ENCODE measurements at places on chromosomes 2 and 18. TPM values are rescaled to one million over a fixed set of nuclear protein-coding genes. Genes with fewer than 3 reads are reported as not detected.

DNA sequence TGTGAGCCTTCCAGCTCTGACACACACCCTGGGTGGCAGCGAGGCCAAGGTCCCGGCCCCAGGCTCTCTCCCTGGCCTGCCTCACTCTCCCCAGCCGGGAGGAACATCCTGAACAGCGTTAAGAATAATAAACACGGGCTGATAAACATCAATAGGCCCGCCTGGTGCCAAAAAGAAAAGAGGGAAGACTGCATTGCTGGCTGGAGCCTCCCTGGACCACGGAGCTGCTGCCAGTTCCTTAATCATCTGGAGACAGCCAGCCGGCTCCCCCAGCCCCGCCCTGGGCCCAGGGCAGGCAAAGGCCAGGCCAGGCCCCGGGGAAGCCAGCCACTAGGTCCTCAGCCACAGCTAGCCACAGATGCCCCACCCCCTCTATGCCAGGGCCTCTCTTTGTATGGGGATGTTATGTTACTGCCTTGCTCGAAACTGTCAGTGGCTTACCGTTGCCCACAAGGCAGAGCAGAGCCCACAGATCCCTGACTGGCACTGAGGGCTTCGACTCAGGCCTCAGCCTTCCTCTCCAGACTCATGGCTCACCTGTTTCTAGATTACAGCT lies 293.7 kb downstream of the DYSF start:
- H3K27ac ChIP-seq, result peak overlapping the region; percentile 28
- H3K4me3 ChIP-seq, result no peak overlapping the region
- H3K27me3 ChIP-seq, result no peaks in the 10 kb centered on the region
- H3K4me1 ChIP-seq, result peaks cover 78% of the 10 kb centered on the region
- DNase-seq, result peak; percentile 98

DNA sequence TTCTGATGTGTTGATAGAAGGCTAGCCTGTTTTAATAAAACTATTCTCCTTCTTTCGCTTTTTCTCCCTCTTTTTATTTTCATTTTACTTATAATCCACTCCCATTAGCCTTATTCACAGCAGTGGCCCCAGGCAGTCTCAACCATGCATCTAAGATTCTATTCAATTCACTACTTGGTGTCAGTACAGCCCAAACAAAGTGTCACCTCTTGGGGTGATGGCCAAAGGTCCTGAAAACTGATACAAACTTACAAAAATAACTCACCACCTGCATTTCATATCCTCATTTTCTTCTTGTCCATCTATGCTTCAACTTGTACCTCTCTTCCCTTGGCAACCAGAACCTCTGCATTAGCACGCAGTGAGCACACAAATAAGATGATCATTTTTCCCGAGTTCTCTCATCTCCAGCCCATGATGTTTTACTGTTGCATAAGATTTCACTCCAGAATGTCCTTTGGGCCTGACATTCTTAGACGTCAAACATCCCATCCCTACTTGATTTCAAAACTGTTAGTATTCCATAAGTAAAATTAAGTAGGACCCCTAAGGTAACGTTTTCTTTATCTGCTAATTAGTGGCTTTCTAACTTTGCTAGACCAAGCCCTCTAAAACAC lies 559.3 kb upstream of the TNP1 start:
- no peaks in the 10 kb centered on the region for H3K27me3 ChIP-seq
- no peak for DNase-seq
- H3K27ac ChIP-seq, result no peak overlapping the region
- no peaks in the 10 kb centered on the region for H3K4me1 ChIP-seq
- no peaks in the 10 kb centered on the region for H3K36me3 ChIP-seq
- H3K4me3 ChIP-seq, result no peak overlapping the region

- no peak for DNase-seq
- no peaks in the 10 kb centered on the region for H3K36me3 ChIP-seq
- H3K4me3 ChIP-seq, result no peak overlapping the region
Observed at GRCh38 chr2:235537587-235537986, 43.7 kb downstream of the AGAP1 start.

GRCh38 chr2:173130496-173131465 lies 55.1 kb downstream of the MAP3K20 start:
- peaks cover 6% of the 10 kb centered on the region for H3K36me3 ChIP-seq
- peaks cover 18% of the 10 kb centered on the region for H3K4me1 ChIP-seq
- H3K27me3 ChIP-seq, result no peaks in the 10 kb centered on the region
- H3K4me3 ChIP-seq, result no peak overlapping the region

- no peaks in the 10 kb centered on the region for H3K4me1 ChIP-seq
- no peak overlapping the region for H3K27ac ChIP-seq
- DNase-seq, result no peak
- H3K36me3 ChIP-seq, result peaks cover 46% of the 10 kb centered on the region
- no peaks in the 10 kb centered on the region for H3K27me3 ChIP-seq
- no peak overlapping the region for H3K4me3 ChIP-seq
Observed at GRCh38 chr2:8877332-8877731, 39.9 kb upstream of the KIDINS220 start.

DNA sequence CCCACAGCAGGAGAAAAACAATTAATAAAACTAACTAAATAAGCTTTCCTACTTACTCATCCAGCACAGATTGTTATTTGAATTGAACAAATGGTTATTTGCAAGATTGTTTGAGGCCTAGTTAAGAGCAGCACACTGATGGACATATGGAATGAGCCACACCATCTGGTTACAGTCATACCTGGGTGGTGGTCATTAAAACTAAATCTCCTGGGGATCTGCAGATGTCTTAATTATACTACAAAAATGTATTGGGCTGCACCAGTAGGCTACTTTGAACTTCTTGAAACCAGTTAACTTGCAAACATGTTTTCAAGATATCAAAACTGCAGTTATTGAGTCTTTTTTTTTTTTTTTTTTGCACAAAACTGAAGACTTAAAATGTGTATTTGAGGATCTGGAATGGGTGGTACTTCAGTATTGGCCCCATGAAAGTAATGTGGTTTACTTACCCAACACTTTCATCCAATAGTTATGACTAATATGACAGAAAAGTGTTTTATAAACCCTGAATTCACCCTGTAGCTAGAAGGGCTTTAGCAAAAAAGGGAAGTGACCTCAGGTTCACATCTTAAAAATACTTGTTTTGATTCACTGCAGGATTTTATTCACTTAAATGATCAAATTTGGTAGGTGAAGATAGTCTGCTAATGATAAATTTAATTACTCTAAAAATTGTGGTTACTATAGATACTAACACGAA lies 10.8 kb downstream of the AGFG1 start:
- no peaks in the 10 kb centered on the region for H3K4me1 ChIP-seq
- no peaks in the 10 kb centered on the region for H3K36me3 ChIP-seq
- H3K27ac ChIP-seq, result no peak overlapping the region
- no peaks in the 10 kb centered on the region for H3K27me3 ChIP-seq

DNA sequence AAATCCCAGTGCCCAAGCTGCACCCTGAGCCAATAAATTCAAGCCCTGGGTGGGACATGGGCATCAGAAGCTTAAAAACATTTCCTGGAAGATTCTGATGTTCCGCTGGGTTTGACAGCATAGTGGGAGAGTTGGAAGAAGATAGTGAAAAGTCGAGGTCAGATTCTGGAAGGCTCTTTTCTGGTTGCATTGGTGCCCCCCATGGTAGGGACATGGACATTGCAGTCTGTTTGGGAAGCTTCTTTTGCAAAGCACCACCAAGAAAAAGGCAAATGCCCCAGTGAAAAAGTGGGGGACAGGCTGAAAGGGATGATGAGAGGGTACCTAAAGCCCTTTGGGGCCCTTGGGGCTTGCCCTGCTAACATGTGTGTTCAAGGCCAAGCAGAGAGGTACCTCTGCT lies 21.0 kb downstream of the MERTK start:
- no peaks in the 10 kb centered on the region for H3K4me1 ChIP-seq
- no peak overlapping the region for H3K27ac ChIP-seq
- DNase-seq, result no peak
- no peaks in the 10 kb centered on the region for H3K36me3 ChIP-seq

DNA sequence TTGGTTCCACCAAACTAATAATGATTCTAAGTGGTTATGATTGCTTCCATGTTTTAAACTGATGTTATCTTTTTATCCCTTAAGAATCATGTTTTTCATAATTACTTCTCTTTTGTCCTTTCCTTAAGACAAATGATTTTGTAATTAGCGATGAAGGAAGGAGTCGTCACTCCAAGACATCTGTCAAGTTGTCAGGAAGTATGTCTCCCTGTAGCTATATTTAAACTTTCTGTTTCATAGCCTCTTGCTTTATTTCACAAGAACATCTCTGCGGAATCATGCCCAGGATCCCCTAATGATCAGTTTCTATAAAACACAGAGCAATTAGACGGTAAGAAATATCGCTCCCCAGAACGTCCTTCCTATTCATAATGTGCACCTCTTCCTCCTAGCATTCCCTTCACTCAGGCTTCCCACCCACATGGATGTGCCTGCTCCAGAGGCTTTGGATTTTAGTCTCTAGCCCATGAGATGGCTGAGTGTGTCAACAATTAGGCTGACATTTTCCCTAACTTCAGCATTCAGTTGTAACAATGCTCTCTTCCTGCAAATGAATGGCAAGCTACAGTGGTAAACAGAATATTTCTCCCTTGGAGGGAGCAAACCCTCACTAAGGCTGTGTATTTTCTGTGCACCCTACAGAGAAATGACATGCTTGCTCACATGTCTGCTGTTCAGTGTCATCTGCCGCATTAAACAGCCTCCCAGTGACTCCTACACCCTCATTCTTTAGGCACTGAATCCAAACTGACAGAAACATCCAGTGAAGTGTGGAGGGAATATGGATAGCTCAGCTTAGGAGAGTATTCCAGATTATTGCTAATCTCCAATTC lies 879.6 kb upstream of the CELF4 start:
- no peak overlapping the region for H3K4me3 ChIP-seq
- no peak overlapping the region for H3K27ac ChIP-seq
- no peaks in the 10 kb centered on the region for H3K36me3 ChIP-seq
- DNase-seq, result no peak
- H3K4me1 ChIP-seq, result no peaks in the 10 kb centered on the region

TSGA10 gene
- 2.2 TPM for total RNA-seq

CERKL gene
- 0.11 TPM for total RNA-seq

MYCN gene
- total RNA-seq, result 3.7 TPM

EMILIN1 gene
- 170 TPM for total RNA-seq

Measured in SJSA1 (cell line).